ENCODE measurements at places on chromosomes 1 and 21.
A peak's percentile ranks its signal among the peaks of the same experiment; 100 is the strongest.

DNA sequence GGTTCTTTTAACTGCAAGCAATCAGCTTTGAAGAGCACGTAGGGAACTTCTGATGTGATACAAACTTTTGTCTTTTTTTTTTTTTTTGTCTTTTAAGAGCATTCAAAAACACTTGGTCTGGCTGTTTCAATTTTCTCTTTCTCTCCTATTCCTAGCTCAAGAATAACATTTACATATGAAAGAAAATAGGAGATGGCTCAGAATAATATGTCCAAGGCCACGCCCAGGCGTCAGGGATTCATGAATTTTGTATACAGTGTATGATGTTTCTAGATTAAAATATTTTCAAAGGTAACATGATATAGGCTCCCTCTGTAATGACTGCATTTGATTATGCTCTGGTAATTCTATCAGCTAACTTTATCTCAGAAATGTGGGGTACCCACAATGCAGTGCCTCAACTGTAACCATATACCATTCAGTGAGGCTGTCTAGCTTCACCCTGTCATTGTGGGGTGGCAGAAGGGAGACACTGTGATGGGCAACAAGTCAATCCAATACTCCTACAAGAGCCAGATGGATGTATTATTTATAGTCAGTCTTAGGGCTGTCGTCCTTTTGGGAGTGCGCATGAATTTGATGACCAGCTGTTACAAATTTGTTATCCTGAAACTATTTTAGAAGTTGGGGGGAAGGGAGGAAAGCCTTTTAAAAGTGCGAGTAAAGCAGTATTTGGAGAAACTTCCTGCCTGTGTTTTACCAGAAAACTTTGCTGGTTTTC lies 1.5 kb upstream of the AKNAD1 start:
- peak; percentile 9 for DNase-seq

GRCh38 chr1:28910379-28911115 lies 3.8 kb upstream of the EPB41 start:
- no peak for DNase-seq

- DNase-seq = no peak
Observed at GRCh38 chr1:182146286-182146685, 84.8 kb upstream of the ZNF648 start.

DNA sequence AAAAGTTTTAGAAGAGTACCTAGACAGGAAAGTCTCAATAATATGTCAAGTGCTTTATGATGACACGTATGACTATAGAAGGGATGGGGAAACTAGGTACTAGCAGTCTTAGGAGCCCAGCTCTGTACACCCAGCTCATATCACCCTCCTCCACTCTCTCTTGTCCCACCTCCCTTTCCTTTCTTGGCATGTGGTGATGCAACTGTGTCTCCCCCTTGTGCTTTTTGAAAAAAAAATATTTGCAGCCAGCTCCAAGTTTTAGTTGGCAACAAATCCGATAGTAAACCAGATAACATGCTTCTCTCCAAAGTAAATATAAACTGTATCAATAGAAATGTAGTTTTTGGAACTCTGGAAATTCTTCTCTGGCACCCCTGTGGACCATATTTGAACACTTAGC lies 280.7 kb downstream of the PDE4B start:
- DNase-seq = no peak

DNA sequence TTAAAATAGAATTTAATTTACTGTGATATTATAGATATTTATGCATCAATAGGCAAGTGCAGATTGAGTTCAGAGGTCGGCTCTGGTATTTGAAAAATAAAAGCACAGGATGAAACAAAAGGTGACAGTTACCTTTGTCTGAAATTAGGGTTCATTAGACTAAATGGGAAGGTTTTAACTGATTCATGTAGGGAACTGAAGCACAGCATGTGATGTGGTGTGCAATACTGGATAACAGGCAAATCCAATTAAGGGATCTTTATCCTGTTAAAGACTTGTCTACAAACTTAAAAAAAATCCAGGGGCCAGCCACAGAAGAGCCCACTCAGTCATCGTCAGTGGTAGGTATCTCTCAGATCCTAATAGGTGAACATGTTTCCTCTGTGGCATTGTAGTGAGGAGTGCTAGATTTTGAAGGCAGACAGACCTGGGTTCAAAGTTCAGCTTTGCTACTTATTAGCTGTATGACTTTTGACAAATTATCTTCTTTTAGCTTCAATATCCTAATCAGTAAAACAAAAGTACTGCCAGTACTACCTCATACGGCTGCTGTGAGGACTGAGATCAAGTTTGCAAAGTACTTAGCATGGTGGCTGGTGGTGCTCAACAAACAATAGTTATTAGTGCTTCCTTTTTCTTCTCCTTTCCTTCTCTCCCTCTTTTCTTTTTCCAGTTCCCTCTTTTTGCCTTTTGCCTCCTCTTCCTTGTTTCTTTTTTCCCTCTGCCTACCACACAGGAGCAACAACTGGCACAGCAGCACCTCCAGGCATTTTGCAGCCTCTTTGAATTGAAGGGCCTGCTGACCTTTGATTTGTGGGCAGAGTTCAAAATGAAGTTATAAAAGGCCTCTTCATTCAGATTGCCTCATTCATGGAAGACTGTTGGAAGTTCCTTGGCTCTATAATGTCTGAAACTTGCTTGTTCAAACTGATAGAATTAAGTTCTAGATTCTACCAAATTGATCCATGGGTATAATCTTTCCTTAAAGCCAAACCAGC lies 44.9 kb upstream of the FOXD3 start:
- DNase-seq = no peak

GRCh38 chr1:111099289-111099688 lies 40.6 kb downstream of the DRAM2 start:
- DNase-seq = no peak

All from dorsolateral prefrontal cortex (tissue), 122 donors.